ENCODE measurements at places on chromosomes 6 and 20.

GRCh38 chr6:166693880-166694279 is 66.8 kb upstream of the RPS6KA2 start:
- DNase-seq: peak; percentile 4

GRCh38 chr20:50369225-50370035 is 140.8 kb upstream of the PTPN1 start:
- peak; percentile 73 for DNase-seq

GRCh38 chr20:36904690-36905089 is 28.8 kb downstream of the TLDC2 start:
- no peak for DNase-seq

DNA sequence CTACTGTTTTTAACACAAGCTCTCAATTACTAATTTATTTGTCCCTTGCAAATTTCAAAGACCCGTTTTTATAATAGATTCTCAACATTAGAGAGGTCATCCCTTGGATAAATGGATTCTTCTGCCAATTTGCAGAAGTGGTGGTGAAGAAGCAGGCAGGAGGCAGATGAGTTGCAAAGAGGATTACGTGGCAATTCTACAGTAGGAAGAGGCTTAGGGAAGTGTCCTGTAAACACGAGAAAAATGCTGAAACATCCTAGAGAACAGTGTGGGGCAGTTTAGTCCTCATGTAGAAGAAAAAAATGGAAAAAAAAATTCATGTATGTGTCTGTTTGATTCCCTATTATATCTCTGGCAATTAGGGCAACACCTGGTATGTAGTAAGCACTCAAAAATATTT is 87.6 kb downstream of the BMP2 start:
- DNase-seq: no peak

All from LoVo (cell line).